Kidney glomerular epithelial cell (primary cell): ENCODE measurements at places on chromosomes 5 and 9.

DNA sequence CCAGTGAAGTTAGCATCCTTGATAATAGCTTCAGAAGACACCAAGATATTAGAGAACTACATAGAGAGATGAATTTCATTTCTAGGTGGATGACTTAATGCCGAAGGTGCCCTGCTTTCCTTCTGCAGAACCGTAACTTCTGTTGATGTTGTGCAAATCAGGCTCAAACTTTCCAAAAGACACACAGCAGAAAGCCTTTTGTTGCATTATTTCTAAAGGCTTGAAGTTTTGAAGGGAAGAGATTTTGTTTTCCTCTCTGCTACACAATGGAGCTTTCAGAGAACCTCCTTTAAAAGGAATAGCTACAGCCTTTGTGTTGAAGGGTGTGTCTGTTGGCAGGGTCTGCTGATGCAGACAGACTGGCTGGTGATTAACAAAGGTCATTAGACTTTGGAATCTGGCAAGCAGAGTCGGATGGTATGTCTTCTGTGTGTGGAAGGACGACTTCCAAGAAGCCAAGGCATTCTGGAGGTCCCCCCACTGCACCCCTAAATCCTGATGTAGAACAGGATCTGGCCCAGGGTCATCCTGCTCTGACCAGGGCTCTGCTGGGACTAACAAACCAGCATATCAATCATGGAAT lies 57.8 kb downstream of the ZNF462 start:
- peak; percentile 43 for DNase-seq

GRCh38 chr5:107517185-107518033 lies 153.3 kb downstream of the EFNA5 start:
- no peak for DNase-seq

GRCh38 chr5:80934751-80935150 lies 25.4 kb upstream of the RASGRF2 start:
- no peak for DNase-seq

GRCh38 chr5:6378766-6379103 lies 388 bp upstream of the MED10 start:
- DNase-seq: no peak

GRCh38 chr9:111963995-111964394 lies 67.4 kb downstream of the UGCG start:
- no peak for DNase-seq

DNA sequence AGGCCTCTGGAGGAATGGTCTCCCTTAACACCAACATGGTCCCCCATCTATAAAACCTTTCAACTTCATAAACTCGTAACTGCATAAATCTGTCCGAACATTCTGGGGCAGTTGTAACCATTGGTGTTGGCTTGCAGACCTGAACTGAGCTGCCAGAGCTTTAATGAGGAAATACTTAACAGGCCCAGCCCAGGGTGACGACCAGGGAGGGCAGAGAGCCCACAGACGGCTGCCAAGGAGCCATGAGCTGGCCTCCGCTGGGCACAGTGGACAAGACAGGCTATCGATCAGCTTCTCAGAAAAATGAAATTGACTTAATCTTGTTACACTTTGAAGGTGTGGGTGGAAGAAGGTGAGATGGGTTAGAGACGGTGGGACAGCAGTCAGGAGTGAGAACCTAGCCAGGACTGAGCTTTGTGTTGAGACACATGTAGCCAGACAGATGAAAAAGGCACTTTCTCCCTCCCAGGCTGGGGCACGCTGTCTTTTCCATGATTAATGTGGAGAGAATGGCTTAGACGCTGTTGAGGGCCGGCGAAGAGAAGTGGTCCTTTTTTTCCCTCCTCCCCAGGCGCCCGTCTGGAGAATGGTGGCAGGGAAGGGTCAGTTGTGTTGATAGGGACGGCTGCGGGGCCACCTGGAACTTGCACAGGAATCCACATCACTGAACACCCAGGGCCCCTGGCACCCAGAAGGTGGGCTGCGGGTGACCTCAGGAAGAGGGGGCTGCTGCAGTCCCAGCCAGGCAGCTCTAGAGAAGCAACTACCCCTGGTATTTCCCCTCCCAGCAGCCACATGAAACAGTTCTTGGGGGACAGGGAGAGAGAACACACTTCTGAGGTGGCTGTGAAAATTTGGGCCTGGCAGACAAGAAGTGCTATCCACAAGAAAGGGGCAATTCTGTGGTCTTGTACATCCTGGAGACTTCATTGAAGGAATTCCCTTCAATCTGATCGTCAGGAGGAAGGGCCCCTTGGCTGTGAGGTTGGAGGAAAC lies 27.3 kb upstream of the TCOF1 start:
- no peak for DNase-seq

GRCh38 chr9:88741335-88741734 lies 206.4 kb downstream of the NXNL2 start:
- DNase-seq: no peak

DNA sequence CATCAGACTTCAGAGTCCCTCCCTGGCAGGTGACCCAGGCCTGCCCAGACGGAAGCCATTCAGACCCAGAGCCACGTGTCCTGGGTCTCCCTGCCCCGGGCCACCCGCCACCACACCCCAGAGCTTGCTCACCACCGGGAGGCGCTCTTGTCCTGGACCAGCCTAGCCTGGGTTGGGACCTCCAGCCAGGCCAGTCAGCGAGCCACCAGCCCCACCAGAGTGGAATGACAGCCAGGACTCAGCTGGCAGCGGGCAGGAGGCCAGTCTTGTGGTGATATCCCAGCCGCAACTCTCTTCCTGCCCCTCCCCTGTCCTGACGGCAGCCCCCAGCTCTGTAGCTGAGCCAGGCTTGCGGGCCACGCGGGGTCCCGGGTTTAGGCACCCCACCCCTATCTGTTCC lies 1.7 kb upstream of the PTGDS start:
- DNase-seq: no peak

- DNase-seq: no peak
These were observed 101.6 kb upstream of the TBCA start for GRCh38 chr5:77877516-77878355.

- DNase-seq: no peak
These were observed at the start of gene FOXB2 for GRCh38 chr9:77019236-77019925. Gene FOXB2, plus strand, starts transcription at chr9:77019655. Its CDS starts 0 bp downstream, at chr9:77019655.

DNA sequence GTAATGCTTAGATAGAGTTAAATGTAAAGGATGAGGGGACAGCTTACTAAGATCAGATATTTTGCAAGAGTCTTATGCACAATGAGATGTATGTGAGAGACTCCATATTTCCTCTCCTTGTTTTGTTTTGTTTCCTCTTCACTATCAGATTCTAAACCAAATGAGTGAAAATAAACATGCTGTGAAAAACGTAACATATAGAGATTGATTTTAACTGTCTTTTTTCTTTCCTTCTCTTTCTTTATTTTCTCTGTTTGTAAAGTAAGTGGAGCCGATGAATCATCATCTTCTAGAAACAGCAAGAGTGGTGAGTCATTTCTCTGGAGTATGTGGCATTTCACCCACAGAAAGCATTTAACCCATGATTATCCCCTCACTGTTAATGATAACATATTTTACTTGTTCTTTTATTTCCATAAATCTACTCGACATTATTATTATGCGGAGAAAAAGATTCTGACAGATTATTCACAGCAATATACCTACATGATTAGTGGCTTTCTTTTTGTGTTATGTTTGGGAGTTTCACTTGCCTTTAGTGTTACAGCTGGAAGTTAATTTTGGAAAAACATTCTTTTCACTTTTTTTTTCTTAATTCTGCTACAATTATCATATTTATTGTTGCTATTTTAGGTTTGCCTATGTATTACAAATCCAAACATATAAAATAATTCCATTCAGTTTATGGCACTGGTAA lies 2.1 kb upstream of the ANXA1 start:
- peak; percentile 74 for DNase-seq

DNA sequence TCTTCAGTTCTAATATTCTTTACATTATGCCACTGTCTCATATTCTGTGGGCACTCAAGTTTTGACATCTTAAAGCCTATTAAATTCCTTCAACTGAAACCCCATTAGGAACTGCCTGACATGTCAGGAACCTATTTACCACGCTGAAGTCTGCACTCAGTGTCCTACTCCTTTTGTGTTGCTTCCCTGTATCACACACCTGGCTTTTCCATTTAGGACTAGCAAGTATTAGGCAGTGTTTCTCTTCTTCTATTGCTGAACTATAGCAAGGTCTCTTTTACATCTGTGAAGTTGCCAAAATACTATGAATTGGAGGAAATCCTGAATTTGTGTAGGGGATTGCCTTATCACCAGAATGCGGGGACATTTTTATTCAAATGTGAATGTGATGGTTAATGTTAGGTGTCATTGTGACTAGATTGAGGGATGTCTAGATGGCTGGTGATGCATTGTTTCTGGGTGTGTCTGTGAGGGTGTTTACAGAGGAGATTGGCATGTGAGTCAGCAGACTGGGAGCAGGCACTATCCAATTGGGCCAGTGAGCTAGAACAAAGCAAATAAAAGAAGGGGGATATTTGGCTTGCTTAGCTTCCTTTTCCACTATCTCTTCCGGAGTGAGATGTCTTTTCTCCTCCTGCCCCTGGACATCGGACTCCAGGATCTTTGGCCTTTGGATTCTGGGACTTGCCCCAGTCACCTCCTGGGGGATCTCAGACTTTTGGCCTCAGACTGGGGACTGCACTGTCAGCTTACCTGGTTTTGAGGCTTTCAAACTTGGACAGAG lies 21.2 kb upstream of the VCAN start:
- DNase-seq: peak; percentile 51

GRCh38 chr5:40605295-40605958 lies 74.3 kb upstream of the PTGER4 start:
- no peak for DNase-seq

DNA sequence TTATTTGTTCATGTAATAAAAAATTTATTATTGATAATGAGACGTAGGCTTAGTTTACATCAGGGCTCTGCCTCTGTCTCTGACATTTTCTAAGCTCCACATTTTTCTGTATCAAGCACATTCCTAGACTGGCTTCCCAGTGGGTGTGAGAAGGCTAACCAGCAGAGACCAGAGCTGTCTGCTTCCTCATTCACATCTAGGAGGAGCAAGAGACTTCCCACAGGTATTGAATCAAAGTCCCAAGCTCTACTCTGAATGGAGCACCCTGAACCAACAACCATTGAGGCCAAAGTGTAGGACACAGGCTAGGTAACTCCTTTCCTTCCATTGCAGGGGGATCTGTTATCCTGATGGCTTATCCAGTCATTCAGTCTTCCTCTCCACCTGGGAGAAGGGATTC lies 72.4 kb downstream of the PARP8 start:
- no peak for DNase-seq

GRCh38 chr9:134571946-134572917 lies 69.4 kb upstream of the COL5A1 start:
- DNase-seq: no peak

DNA sequence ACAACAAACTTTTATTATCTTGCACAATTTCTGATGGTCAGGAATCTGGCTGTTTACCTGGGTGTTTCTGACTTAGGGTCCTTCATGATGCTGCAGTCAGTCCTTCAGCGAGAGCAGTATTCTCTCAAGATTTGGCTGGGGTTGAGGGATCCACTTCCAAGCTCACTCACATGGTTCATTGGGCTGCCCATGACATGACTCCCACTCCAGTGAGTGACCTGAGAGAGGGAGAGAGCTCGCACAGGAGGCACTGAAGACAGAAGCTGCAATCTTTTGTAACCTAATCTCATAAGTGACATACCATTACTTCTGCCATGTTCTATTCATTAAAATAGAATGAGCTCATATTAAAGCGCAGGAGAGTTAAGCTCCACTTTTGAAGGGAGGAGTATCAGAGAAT lies 212.6 kb downstream of the SPATA31D1 start:
- DNase-seq: no peak

DNA sequence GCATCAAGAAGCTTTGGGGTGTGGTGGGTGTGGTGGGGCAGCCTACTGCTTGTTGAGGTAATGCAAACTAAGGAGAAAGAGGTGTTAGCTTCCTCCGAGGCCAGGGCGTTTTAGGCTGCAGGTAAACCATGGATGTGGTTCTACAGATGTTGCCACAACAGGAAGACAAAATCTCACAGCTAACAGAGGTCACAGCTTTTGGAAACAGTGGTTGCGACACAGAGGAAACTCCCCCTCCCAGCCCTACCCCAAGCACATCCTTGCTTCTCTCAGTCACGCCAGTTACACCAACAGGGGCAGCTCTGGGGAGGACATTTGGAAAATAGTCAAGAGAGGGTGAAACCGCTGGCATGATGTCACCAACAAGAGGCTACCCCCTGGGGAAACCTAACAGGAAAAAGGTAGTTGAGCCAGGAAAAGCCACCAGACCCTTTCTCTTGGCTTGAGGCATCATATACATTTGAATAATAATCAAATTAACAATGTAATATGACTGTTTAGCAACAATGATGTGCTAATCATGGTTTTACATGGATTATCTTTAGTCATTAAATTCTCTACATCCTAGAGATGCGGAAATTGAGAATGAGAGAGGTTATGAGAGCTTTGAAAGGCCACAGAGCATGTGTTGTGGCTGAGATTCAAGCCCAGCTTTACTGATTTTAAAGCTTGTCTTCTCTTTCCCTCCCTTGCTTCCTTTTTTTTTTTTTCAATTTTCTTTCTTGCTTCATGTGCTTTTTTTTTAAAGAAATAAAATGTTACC lies 82.2 kb upstream of the IL12B start:
- no peak for DNase-seq

DNA sequence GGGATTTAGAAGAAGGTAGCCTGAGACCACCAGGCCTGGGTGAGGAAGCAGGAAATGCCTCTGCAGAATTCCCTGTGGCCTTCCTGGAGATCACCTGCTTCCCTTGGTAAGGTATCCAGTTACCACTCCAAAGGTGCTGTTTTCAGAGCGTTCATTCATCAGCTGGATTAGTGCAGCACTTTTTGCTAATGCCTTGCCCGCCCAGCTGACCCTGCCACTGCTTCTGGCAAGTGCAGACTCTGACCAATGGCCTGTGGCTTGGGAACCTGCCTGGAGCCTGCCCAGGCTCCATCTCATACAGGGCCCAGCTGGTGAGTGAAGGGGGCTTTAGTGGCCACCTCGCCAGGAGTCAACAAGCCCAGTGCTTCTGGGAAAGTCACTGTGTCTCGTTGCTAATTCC lies 48.6 kb downstream of the FOXI1 start:
- no peak for DNase-seq

DNA sequence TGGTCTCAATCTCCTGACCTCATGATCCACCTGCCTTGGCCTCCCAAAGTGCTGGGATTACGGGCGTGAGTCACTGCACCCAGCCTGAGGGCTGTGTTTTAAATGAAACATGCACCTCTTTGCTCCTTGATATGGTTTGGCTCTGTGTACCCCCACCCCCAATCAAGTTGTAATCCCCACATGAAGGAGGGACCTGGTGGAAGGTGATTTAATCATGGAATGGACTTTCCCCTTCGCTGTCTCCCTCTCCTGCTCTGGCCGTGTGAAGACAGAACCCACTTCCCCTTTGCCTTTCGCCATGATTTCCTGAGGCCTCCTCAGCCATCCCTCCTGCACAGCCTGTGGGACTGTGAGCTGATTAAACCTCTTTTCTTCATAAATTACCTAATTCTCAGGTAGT lies 12.5 kb upstream of the NOTCH1 start:
- DNase-seq: no peak

GRCh38 chr5:64838376-64838775 lies 69.6 kb downstream of the CWC27 start:
- no peak for DNase-seq

GRCh38 chr9:119453980-119454379 lies 84.7 kb upstream of the BRINP1 start:
- DNase-seq: no peak
